Esophagus mucosa (tissue), 1 donor: ENCODE measurements at places on chromosomes 4 and X.

DNA sequence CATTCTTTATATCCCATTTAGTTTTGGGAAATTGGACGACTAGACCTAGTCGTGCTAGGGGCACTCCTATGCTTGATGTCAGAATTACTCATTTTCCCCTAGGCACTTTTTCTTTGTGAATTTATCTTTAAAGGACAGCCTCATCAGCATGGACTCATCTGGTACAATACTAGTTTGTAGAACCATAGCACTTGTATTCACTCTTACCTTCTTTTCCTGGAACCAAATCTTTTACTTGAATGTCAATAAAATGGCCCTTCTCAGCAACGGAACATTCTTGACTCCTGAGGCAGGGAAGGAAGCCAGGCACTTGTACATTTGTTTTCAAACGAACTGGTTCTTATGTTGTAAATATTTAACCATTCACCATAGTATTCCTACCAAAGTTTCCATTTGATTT is 187.1 kb downstream of the SHROOM3 start:
- ATAC-seq: peak; percentile 73

GRCh38 chr4:186486172-186486571 is 69.2 kb downstream of the MTNR1A start:
- ATAC-seq: no peak

- ATAC-seq: no peak
Observed at GRCh38 chr4:185196437-185196836, 7.4 kb downstream of the CFAP97 start.

- no peak for ATAC-seq
Observed at GRCh38 chr4:187204389-187204918, 480.8 kb upstream of the FAT1 start.

- no peak for ATAC-seq
Observed at GRCh38 chr4:52110171-52110570, 59.1 kb downstream of the SPATA18 start.

DNA sequence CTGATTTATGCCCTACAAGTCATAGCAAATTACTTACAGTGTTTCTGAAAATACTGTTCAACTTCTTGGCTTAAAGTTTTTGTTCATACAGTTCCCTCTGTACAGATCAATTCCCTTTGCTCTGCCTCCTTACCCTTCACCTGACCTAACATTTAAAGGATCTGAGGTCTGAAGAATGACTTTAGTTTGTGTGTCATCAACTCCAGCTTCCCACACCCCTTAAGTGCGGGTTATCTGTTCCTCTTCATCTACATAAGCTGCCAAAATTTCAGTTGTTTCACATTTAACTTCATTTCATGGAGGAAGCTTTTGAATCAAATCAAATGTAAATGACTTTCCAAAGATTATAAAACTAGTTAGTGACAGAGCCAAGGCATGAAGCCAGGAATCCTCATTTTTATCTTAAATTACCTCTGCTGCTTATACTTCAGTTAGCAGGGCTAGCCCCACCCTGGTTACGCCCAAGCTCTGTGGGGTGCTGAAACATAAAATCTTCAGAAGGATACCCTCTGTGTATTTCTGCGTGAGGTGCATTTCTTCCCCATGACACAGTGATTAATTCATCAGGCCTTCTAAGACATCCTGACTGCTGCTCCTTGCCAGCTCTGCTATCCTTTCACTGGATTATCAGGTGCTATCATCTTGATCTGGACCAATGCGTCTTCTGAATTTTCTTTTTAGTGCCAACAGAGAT is 16.5 kb downstream of the CXCL1 start:
- ATAC-seq: no peak

GRCh38 chr4:138798404-138798803 is 217.2 kb upstream of the NOCT start:
- no peak for ATAC-seq

- peak; percentile 52 for ATAC-seq
Observed at GRCh38 chrX:140918398-140919038, 83.9 kb upstream of the SPANXB1 start.

- ATAC-seq: no peak
Observed at GRCh38 chr4:141541851-141542250, 94.5 kb upstream of the IL15 start.

DNA sequence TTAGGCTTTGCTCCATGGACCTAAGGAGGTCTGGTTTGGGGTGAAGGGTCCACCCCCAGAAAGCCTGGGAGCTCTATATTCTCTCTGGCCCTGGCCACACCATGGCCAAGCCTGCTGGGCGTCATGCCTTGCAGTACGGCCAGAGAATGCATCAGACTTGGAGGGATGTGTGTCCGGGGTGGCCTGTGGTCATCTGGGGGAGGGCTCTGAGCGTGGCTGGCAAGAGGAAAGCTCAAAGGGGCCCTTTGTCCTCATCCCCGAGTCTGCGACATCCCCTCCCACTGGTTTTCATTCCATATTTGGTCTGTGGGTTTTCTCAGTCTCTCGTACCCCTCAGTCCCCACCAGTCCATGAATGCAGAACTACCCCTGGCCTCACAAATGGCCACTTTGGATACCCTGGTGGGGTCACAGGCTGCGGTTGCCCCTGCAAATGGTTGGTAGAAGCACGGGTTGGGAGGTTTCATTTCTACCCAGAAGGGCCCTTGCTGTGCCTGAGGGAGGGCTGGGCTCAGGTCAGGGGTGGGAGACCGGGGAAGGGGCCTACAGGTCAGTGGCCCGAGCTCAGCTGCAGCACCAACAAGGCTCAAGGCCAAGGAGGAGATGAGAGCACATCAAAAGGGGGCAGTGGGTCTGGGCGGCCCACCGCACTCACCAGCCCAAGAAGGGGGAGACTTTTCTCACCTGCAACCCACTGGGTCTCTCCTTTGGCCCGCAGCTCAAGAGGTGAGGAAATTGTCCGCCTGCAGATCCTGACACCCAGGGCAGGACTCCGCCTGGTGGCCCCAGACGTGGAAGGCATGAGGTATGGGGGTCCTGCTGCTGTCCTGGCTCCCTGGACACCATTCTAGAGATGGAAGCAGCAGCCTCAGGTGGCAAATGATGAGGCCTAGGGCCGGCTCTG is 30.2 kb downstream of the ZNF185 start:
- ATAC-seq: no peak

GRCh38 chr4:138232364-138232763 is 9.8 kb downstream of the SLC7A11 start:
- no peak for ATAC-seq

- ATAC-seq: no peak
Observed at GRCh38 chr4:3736806-3737205, 29.4 kb upstream of the ADRA2C start.

GRCh38 chr4:76950052-76950955 is 752 bp downstream of the SEPTIN11 start:
- peak; percentile 27 for ATAC-seq

DNA sequence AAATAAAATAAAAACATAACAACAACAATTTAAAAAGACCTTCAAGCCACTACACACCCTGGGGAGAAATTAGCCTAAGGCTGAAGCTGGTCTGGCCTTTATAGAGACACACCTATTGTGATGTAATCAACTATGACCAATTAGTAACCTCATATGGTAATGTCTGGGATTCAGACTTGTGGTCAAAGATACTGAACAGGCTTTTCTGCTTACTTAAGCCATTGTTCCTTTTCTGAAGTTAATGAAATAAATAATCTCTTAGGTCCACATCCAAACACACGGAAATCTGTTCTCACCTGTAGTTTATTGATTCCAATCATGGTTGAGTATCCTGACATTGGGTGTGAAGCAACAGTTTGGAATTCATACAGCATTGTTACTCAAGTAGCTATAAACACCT is 152.5 kb downstream of the PLS3 start:
- ATAC-seq: peak; percentile 92

GRCh38 chr4:26345565-26345938 is 24.7 kb downstream of the RBPJ start:
- no peak for ATAC-seq
